ENCODE measurements at places on chromosomes 2 and 18. TPM values are rescaled to one million over a fixed set of nuclear protein-coding genes. Genes with fewer than 3 reads are reported as not detected.

TRIM43 gene
- not detected for total RNA-seq

DNA sequence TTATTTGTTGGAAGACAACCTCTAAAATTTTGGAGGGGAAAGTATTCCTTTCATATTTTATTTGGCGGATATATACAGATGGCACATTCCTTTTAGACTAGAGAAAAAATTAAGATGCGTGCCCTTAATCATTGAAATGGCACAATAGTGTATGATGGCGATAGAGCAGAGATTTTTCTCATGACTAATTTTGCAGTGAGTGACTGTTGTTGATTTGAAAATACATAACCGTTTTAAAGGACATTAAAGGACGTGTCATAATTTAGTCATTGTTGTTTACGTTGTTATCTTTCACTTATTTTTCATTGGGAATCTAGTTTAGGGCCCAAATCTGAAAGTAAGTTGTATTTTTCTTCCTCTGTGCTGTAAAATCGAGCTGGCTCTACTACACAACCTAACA is 61.7 kb downstream of the CERS6 start:
- H3K27me3 ChIP-seq: no peaks in the 10 kb centered on the region
- H3K4me3 ChIP-seq: no peak overlapping the region
- DNase-seq: no peak
- H3K4me1 ChIP-seq: peaks cover 6% of the 10 kb centered on the region
- H3K27ac ChIP-seq: peak overlapping the region; percentile 38

GRCh38 chr18:34550156-34550555 is 159.9 kb upstream of the DTNA start:
- H3K4me1 ChIP-seq: no peaks in the 10 kb centered on the region
- no peak overlapping the region for H3K4me3 ChIP-seq
- no peak overlapping the region for H3K27ac ChIP-seq
- no peak for DNase-seq

INHA gene
- not detected for total RNA-seq

- no peak for DNase-seq
- peaks cover 10% of the 10 kb centered on the region for H3K4me1 ChIP-seq
- H3K36me3 ChIP-seq: no peaks in the 10 kb centered on the region
- no peak overlapping the region for H3K4me3 ChIP-seq
Observed at GRCh38 chr2:215717501-215718381, 281.9 kb upstream of the FN1 start.

GRCh38 chr2:54536720-54537119 is 80.6 kb downstream of the SPTBN1 start:
- H3K36me3 ChIP-seq: peaks cover 8% of the 10 kb centered on the region
- no peak overlapping the region for H3K4me3 ChIP-seq
- H3K4me1 ChIP-seq: peaks cover 22% of the 10 kb centered on the region
- no peak overlapping the region for H3K27ac ChIP-seq
- H3K27me3 ChIP-seq: no peaks in the 10 kb centered on the region

- no peak overlapping the region for H3K27ac ChIP-seq
- no peaks in the 10 kb centered on the region for H3K4me1 ChIP-seq
- no peak overlapping the region for H3K4me3 ChIP-seq
- DNase-seq: no peak
- no peaks in the 10 kb centered on the region for H3K36me3 ChIP-seq
- H3K27me3 ChIP-seq: no peaks in the 10 kb centered on the region
Observed at GRCh38 chr2:66389651-66390131, 45.2 kb upstream of the MEIS1 start.

GNAL gene
- total RNA-seq: 15.9 TPM

DNA sequence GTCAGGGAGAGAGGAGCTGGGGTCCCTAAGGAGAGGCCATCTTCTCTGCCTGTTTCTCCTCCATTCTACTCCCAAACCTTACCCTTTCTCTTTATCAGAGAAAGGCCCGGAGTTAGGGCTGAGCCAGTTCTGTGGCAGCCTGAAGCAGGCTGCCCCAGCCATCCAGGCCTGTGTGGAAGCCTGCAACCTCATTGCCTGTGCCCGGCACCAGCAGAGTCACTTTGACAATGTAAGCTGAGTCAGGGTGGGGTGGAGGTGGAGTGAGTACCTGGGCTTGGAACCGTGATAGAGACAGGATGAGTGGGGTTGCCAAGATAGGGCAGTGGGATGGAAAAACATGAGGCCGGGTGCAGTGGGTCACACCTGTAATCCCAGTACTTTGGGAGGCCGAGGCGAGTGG is 5.2 kb downstream of the CHRNG start:
- peaks cover 5% of the 10 kb centered on the region for H3K27me3 ChIP-seq
- H3K27ac ChIP-seq: no peak overlapping the region
- no peak for DNase-seq
- H3K4me1 ChIP-seq: no peaks in the 10 kb centered on the region
- no peaks in the 10 kb centered on the region for H3K36me3 ChIP-seq

- no peak for DNase-seq
- no peaks in the 10 kb centered on the region for H3K4me1 ChIP-seq
- H3K27me3 ChIP-seq: no peaks in the 10 kb centered on the region
- H3K36me3 ChIP-seq: no peaks in the 10 kb centered on the region
Observed at GRCh38 chr18:31373641-31374040, 2.9 kb upstream of the DSG4 start.

DNA sequence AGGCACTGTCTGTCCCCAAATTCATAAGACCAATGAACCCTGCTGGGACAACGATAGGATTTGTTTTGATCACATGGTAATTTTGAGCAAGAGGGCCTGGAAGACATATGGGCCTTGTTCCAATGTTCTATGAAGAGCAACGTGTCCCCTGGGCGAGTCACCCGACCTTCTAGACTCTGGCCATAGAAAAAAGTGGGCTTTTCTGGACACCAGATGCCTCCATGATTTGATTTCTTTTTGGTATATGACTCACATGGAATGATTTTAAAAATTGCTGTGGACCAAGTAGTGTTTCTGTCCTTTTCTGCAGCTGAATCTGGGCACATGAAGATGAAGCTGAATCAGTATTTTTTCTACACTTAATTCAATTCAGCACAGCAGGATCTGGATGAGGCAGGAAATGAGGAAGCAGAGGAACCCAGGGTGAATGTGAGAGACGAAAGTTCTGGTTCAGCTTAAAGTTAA is 104.9 kb downstream of the CDC42EP3 start:
- H3K4me1 ChIP-seq: peaks cover 9% of the 10 kb centered on the region
- DNase-seq: peak; percentile 19
- H3K27ac ChIP-seq: no peak overlapping the region

GRCh38 chr18:61569176-61569892 is 236.1 kb downstream of the CDH20 start:
- H3K4me1 ChIP-seq: no peaks in the 10 kb centered on the region
- H3K27me3 ChIP-seq: no peaks in the 10 kb centered on the region
- no peak overlapping the region for H3K4me3 ChIP-seq
- H3K36me3 ChIP-seq: no peaks in the 10 kb centered on the region
- DNase-seq: no peak

- no peaks in the 10 kb centered on the region for H3K27me3 ChIP-seq
- H3K4me3 ChIP-seq: no peak overlapping the region
- no peak for DNase-seq
- H3K27ac ChIP-seq: no peak overlapping the region
- H3K36me3 ChIP-seq: no peaks in the 10 kb centered on the region
- H3K4me1 ChIP-seq: no peaks in the 10 kb centered on the region
Observed at GRCh38 chr18:61443081-61443725, 110.0 kb downstream of the CDH20 start.

CCT4 gene
- total RNA-seq: 60.3 TPM

CETN1 gene
- total RNA-seq: not detected

- H3K27me3 ChIP-seq: no peaks in the 10 kb centered on the region
- H3K4me3 ChIP-seq: no peak overlapping the region
- H3K4me1 ChIP-seq: peaks cover 13% of the 10 kb centered on the region
- H3K27ac ChIP-seq: no peak overlapping the region
Observed at GRCh38 chr2:109726379-109727270, 67.5 kb upstream of the RGPD5 start.

GRCh38 chr2:151765760-151766410 is 31.6 kb upstream of the NEB start:
- DNase-seq: no peak
- H3K36me3 ChIP-seq: no peaks in the 10 kb centered on the region
- H3K27ac ChIP-seq: no peak overlapping the region
- H3K4me1 ChIP-seq: peaks cover 8% of the 10 kb centered on the region
- H3K4me3 ChIP-seq: no peak overlapping the region

IMP4 gene
- 72.6 TPM for total RNA-seq

CCDC74B gene
- total RNA-seq: 7.2 TPM

PSMA8 gene
- not detected for total RNA-seq

DNA sequence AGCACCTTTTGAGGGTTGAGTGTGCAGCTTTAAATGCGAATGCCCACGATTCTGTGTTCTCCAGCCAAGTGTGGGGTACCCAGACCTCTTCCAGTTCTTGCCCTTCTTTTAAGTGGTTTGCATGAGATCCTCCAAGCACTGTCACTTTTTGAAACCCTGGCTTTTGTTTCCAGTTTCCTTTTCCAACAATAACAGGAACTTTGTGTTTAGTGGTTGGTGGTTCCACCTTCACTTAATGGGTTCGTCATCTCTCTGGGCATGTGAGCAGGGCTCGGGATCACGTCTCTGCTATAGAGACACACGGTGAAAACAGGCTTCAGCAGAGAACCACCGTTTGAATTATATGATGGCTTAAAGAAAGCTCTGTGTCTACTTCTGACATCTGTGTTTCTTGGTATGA is 197.6 kb downstream of the LDLRAD4 start:
- no peaks in the 10 kb centered on the region for H3K4me1 ChIP-seq
- no peaks in the 10 kb centered on the region for H3K36me3 ChIP-seq
- no peak overlapping the region for H3K4me3 ChIP-seq

EVA1A gene
- not detected for total RNA-seq

- H3K36me3 ChIP-seq: no peaks in the 10 kb centered on the region
- no peak overlapping the region for H3K4me3 ChIP-seq
- no peak overlapping the region for H3K27ac ChIP-seq
- H3K4me1 ChIP-seq: peaks cover 4% of the 10 kb centered on the region
Observed at GRCh38 chr2:137797641-137798040, 166.6 kb upstream of the HNMT start.

GRCh38 chr2:41414486-41415230 is 633.2 kb upstream of the PKDCC start:
- H3K4me3 ChIP-seq: no peak overlapping the region
- peak; percentile 10 for DNase-seq
- H3K27ac ChIP-seq: no peak overlapping the region
- no peaks in the 10 kb centered on the region for H3K27me3 ChIP-seq
- H3K4me1 ChIP-seq: peaks cover 5% of the 10 kb centered on the region

FAM110C gene
- 0.39 TPM for total RNA-seq

TMEM247 gene
- total RNA-seq: not detected

GRCh38 chr2:149586898-149587219 is 716 bp downstream of the MMADHC start:
- H3K27me3 ChIP-seq: no peaks in the 10 kb centered on the region
- H3K27ac ChIP-seq: peak overlapping the region; percentile 92
- peaks cover 15% of the 10 kb centered on the region for H3K4me1 ChIP-seq
- DNase-seq: no peak
- peaks cover 3% of the 10 kb centered on the region for H3K36me3 ChIP-seq
- peak overlapping the region; percentile 87 for H3K4me3 ChIP-seq

- no peaks in the 10 kb centered on the region for H3K27me3 ChIP-seq
- peaks cover 16% of the 10 kb centered on the region for H3K36me3 ChIP-seq
- peak within 1 kb of the TSS; percentile 100 for H3K27ac ChIP-seq
- peak within 1 kb of the TSS; percentile 90 for H3K4me3 ChIP-seq
- DNase-seq: peak; percentile 89
- peaks cover 39% of the 10 kb centered on the region for H3K4me1 ChIP-seq
Observed at GRCh38 chr2:156332534-156333273, at the start of gene NR4A2. Gene NR4A2, minus strand, starts transcription at chr2:156332721. Its CDS starts 2,535 bp downstream, at chr2:156330186.

GRCh38 chr18:67243799-67244587 is 272.5 kb downstream of the DSEL start:
- H3K27me3 ChIP-seq: no peaks in the 10 kb centered on the region
- no peak for DNase-seq

DNA sequence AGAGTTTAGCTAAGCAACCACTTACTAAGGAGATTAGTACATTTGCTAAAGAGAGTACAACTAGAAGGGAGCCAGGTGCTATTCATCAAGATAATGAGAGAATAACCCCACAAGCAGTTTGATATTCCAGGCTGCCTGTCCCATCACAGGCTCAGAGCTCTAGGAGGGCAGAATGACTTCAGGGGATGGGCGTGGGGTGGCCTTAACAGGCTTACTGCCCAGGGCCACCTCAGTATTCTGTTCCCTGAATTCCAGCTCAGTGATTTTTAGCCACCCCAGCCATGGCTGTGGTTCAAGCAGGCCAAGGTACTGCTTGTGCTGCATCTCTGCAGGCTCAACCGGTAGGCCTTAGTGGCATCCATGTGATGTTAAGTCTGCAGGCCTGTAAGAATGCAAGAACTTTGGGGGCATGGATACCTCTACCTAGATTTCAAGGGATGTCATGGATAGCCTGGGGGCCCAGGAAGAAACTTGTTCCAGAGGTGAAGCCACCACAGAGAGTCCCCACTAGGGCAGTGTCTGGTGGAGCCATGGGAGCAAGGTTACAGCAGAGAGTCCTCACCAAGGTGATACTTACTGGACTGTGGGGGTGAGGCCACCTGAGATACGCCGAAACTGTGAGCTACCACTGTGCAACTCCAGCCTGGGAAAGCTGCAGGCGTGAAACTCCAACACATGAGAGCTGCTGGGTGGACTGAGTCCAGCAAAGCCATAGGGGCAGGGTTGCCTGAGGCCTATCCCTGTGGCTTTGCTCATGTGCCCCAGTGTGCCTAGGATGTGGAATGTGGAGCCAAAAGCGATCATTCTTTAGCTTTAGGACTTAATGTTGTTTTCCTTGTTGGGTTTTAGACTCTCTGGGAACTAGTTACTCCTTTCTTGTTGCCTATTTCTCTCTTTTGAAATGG is 107.7 kb downstream of the EHBP1 start:
- H3K4me1 ChIP-seq: peaks cover 70% of the 10 kb centered on the region
- no peaks in the 10 kb centered on the region for H3K27me3 ChIP-seq
- peaks cover 2% of the 10 kb centered on the region for H3K36me3 ChIP-seq
- no peak for DNase-seq
- no peak overlapping the region for H3K4me3 ChIP-seq
